Heart left ventricle (tissue), 16 donors: ENCODE measurements at places on chromosomes 7 and 10.

DNA sequence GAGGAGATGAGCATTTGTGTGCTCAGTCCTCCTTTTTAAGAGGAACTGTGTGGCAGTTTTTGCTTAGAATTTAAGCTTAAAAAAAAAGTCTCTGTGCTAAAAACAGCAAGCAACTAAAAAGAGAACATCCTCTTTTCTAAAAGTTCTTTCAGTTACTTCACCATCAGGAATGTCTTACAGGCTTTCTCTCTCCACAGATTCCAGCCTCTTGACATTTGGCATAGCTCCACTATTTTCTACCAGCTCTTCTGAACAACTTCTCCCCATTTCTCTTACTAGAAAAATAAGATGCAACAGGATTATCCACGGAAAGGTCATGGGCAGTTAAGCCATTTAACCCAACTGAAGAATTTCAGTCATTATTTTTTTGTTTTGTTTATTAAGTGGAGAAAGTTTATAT is 13.2 kb downstream of the PCLO start:
- DNase-seq = no peak

DNA sequence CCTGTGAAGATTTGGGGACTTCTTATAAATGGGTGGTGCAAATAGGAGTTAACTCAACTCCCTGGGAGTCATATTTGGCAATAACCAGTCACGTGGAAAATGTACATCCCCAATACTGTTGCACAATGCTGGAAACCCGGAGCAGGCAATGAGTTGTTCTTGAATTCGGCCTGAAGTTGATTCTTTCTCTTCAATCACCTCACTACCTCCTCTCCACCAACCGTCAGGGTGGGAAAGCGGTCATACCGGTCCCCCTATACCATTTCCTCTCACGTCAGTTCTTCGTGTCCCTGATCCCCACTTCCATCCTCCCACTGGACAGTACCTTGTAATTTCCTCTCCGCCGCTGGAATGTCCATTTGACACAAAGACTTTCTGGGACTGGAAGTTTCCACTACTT is 2.8 kb downstream of the GIMAP5 start:
- no peak for DNase-seq

- DNase-seq = no peak
These were observed 8.7 kb downstream of the STARD3NL start for GRCh38 chr7:38186593-38187314.

DNA sequence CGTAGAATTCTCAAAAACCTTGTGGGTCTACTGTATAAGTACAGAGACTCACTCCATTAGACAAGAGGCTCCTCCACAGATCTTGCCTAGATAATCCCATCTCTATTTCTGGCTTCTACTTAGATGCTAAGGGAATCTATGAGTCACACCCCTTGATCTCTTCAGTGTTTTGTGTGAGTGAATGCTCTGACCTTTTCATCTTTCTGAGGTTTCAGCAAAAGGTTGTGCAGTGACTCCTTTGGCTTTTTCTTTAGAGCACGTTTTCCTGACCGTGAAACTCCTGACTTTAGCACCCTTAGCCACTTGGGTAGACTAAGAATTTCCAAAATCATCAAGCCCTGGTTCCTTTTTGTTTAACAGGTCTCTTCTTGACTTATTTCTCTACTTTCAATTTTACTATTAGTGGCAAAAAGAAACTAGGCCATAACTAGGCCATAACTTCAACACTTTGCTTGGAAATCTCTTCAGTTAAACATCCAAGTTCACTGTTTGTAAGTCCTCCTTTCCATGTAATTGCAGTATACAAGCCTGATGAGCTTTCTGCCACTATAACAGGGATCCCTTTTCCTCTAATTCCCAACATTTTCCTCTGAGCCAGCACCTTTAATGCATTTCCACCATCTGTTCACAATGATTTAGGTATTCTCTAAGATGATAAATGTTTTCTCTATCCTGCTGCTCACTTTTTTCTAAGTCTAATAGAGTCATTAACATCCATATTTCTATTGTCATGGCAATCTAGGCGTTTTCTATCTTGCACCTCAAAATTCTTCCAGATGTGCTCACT is 19.4 kb downstream of the COPG2 start:
- no peak for DNase-seq

- peak; percentile 30 for DNase-seq
These were observed 99.4 kb downstream of the CCDC3 start for GRCh38 chr10:12902135-12902572.

GRCh38 chr7:91496251-91496820 is 232.1 kb downstream of the FZD1 start:
- DNase-seq = no peak

DNA sequence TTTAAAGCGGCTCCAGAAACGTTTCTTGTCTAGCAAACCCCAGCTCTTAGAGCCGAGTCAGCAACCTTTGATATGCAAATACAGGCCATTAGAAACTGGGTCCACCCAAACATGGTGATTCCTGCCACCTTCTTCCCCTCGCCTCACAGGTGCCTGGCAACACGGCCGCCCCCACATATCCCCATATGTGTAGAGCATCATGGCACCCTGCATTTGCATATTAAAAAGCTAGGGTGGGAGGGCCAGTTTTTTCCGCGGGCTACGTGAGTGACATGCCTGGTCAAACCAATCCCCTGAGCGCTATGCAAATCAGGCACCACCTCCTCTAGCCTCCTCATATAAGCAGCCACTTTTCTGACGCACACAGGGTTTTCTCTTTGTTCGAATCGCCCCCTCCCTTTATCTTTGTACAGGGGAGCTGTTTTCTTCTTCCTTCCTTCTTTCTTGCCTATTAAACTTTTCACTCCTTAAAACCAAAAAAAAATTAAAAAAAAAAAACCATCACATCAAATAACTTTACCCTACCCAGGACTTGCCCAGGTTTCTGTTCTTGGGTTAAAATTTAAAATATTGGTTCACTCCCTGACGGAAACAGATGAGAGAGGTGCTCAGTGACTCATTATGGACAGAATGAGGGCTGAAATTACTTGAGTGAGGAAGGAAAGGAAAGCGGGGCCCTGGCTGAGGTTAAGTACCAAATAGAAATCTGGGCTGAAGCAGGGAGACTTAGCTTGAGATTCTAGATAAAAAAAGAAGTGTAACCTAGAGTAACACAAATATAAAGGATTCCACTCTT is 59.8 kb downstream of the COA1 start:
- no peak for DNase-seq

GRCh38 chr7:46247664-46248063 is 326.6 kb upstream of the IGFBP3 start:
- DNase-seq = no peak
